ENCODE measurements at places on chromosomes 4 and X. TPM values are rescaled to one million over a fixed set of nuclear protein-coding genes. Genes with fewer than 3 reads are reported as not detected.

Gene STPG2
- 0.29 TPM for total RNA-seq

Gene C4orf51
- not detected for total RNA-seq

Gene PITX2
- 0.36 TPM for total RNA-seq

Gene IQCM
- total RNA-seq, result not detected

Gene PHOX2B
- not detected for total RNA-seq

Gene CXCL5
- not detected for total RNA-seq

Measured in osteoblast (primary cell).